Brain (organoid and tissue), 16 donors: ENCODE measurements at places on chromosomes 7 and 10.

GRCh38 chr10:97040706-97041105 is 145.1 kb downstream of the SLIT1 start:
- DNase-seq: no peak

DNA sequence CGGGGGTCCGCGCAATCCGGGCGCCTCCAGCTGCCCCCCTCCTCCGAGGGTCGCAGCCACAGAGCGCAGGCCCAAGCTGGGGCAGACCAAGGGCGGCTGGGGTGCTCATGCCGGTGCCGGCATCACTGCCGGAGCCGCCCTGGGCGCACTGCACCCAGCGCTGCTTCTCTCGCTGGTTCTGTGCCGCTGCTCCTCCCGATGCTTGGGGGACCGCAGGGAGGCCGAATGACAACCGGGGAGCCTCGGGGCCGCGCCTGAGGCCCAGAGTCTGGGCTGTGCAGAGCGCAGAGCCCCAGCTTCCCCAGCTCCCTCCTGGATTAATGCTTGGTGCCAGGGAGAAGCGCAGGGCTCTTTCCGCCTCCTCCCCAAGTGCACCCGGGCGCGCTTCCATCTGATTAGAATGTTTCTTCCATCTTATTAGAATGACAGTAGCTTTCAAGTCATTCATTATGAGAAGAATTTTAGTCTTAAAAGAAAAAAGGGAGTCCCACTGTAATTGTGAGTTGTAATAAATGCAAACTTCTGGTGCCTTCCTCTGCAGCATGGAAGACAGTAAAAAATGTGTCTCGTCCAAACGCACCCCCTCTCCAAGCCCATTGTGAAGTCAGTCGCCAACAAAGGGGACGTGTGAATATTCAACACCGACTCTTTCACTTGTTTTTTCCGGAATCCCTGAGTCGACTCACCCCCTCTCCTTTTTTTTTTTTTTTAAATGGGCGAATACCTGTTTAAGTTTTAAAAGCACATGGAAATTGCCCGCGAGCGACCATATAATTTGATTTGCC is 19.5 kb upstream of the PTF1A start:
- peak; percentile 38 for DNase-seq

GRCh38 chr10:127921753-127922145 is 14.8 kb downstream of the PTPRE start:
- no peak for DNase-seq

DNA sequence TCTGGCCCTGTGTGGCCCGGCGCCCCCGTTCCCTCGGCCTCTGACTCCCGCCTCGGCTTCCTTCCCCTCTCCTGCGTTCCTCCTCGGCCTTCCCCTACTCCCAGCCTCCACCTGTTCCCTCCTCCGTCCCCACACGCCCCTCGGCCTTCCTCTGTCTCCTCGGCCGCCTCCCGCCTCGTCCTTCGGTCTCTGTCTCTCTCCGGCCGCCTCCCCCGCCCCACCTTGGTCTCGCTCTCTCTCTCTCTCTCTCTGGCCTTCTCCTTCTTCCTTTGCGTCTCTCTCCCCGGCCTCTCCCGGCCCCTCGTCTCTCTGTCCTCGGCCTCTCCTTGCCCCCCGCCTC is 588 bp downstream of the GET4 start:
- DNase-seq: no peak

GRCh38 chr10:94680544-94680943 is 3.0 kb upstream of the CYP2C18 start:
- no peak for DNase-seq

GRCh38 chr10:59087486-59087885 is 89.0 kb upstream of the PHYHIPL start:
- DNase-seq: no peak

GRCh38 chr10:63382066-63382465 is 83.7 kb downstream of the JMJD1C start:
- no peak for DNase-seq

DNA sequence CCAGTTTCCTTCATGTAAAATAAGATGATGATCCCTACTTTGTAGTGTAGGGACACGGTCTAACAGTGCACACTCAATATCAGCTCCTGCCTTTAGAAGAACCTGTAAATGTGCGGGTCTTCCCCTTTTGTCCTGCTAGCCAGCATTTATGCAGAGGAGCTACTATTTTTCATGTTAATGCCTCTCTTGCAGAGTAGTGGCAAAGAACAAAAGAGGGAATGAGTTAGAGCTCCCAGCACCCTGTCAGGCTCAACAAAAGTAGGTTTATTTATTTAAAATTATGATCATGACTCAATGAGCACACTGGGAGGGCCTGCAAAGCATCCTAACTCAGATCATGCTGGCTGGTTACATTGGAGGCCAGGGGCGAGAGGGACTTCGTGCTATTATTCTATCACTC is 414.5 kb upstream of the COBL start:
- DNase-seq: no peak

DNA sequence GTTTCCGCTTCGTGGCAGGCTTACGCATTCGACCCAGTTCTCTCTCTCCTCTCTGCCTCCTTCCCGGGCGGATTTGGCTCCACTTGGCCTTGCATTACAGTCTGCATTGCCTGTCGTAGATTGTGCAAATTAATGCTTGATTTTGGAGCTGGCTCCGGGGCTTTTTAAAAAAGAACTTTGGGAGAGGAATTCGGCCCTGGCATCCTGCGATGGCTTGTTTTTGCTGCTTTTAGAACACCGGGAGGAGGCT is 767 bp downstream of the EIF4EBP2 start:
- DNase-seq: peak; percentile 37

- no peak for DNase-seq
These were observed 683.7 kb upstream of the NRP1 start for GRCh38 chr10:34018129-34018528.

DNA sequence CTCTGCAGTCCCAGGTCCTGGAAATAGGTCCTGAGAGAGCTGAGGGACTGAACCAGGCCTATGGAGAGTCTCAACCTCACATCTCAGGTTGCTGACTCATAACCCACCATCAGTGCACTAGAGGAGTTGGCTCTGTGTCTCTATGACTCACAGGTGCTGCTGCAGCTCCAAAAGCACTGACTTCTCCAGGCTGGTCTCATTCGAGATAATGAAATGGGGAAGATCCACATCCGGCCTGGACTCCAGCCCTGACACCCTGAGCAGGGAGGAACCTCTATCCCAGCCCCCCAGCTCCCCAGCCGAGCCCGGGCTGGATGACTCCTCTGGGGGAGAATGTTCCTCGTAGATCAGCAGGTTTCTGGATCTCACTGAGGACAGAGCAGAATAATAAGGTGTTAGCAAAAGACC is 35.5 kb upstream of the DGKI start:
- DNase-seq: no peak

- peak; percentile 28 for DNase-seq
These were observed 223.7 kb downstream of the MTERF1 start for GRCh38 chr7:91656541-91657482.

GRCh38 chr7:44388089-44388970 is 62.9 kb upstream of the CAMK2B start:
- DNase-seq: peak; percentile 98

DNA sequence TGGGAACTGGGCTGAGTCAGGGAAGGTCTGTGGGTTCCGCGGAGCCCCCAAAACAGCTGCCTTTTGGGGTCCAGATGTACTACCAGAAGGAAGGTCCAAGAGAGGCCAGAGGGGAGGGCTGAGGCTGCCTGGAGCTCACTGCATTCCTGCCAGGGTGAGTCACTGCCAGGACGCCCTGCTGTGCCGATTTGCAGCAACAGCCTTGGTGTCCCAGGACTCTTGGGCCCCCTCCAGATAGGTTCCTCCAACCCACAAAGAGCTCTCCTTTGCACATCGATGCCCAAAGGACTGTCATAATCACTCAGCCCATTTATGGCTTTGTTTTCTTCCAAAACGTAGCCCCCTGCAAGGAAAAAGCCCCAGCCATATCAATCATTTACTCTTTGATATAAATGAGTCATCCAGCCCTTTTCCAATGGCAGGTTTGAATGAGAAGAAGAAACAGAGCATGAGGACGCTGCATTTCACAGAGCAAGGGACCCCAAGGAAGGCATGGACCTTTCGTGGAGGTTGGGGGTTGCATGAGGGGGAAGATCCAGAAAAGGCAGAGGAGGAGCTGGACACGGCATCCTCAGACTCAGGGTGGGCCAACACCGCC is 32.2 kb upstream of the COL13A1 start:
- DNase-seq: no peak

GRCh38 chr7:19392246-19392645 is 247.0 kb upstream of the FERD3L start:
- no peak for DNase-seq

DNA sequence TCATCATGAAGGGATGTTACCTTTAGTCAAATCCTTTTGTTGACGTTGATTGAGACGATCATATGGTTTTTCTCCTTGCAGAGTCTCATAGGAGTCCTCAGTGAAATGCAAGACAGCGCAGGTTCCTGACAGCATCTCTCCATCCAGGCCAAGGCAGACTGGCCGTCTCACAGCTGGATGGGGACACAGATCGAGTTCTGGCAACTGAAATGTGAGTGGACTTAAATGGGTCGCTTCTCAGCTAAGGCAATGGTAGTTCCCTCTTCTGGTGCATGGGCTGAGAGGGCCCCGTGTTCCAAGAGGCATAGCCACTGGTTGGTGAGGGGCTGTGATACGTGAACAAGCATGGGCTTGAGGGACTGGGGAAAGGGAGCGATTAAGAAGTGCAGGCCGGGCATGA is 99.3 kb upstream of the CPXM2 start:
- DNase-seq: no peak

DNA sequence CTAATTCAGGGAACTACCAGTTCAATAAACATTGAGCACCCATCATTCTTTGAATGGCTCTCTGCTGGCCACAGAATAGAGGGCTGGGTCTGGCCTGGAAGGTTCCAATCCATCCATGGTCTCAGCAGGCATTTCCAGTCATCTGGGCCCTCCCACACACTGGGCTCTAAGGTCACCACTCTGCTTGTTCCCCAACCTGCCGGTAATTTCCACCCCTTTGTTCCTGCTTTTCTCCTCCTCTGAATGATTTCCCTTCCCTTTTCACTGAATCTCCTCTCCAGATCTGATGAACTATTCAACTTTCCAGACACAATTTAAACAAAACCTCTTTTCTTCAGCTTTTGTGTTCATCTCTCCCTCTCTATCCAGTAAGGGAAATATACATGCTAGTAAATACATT is 2.6 kb downstream of the BZW2 start:
- peak; percentile 18 for DNase-seq

DNA sequence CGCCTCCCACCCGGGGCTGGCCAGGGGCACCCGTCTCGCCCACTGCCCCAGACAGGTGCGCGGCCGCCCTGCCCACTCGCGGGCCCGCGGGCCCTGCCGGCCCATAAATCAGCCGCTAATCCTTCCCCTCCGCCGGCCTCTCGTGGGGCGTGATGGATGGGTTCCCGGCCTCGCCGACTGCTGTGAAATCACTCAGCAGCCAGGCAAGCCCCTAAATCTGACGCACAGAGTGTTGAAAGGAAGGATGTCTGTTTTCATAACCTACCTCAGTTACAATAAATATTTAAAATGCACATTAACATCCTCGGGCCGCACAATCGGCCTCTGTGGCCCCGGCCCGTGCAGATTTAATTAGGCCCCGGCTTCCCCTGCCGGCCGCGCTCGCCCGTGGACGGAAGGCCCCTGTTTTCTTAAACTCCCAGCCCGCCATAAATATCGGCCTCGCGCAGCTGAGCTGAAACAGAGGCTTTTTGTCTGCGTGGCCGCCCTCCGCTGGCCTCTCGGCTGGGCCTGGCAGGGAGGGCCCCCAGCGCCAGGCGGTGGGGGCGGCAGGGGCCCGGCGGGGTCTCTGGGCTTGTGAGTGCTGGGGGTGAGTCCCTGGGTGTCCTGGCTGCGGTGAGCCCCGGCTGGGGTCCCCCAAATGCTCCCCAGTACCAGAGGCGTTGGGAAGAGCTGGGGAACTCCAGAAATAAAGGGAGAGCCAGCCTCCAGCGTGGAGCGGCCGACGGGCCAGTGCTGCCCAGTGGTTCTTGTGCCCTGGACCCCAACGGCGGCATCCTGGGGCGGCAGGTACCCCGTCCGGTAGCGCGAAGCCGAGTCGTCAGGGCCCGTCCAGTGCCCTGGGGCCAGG is 90.7 kb downstream of the UNCX start:
- peak; percentile 56 for DNase-seq

- DNase-seq: peak; percentile 52
These were observed 9.8 kb upstream of the GRB10 start for GRCh38 chr7:50792342-50793119.

- DNase-seq: peak; percentile 52
These were observed 3.9 kb upstream of the PVRIG start for GRCh38 chr7:100215895-100216294.

GRCh38 chr7:115748123-115748738 is 282.3 kb downstream of the TFEC start:
- peak; percentile 20 for DNase-seq

GRCh38 chr10:90288391-90288933 is 569.4 kb downstream of the HTR7 start:
- DNase-seq: peak; percentile 7

DNA sequence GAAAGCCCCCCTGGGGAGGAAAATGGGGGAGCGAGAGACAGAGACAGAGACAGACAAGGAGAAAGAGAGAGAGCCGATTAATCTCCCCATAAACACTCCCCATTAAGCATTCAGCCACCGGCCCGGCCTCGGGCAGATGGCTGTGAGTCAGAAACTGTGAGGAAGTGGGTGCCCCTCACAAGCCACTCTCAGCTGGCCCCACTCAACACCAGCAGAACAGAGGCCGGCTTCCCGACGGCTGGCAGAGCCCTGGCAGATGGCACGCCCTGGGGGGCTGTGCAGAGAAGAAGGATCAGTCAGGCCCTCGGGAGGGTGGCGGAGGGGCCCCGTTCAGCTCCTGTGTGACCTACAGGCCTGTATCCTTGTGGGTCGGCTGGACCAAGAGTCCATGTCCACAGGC is 41.2 kb downstream of the CAMK2B start:
- no peak for DNase-seq

DNA sequence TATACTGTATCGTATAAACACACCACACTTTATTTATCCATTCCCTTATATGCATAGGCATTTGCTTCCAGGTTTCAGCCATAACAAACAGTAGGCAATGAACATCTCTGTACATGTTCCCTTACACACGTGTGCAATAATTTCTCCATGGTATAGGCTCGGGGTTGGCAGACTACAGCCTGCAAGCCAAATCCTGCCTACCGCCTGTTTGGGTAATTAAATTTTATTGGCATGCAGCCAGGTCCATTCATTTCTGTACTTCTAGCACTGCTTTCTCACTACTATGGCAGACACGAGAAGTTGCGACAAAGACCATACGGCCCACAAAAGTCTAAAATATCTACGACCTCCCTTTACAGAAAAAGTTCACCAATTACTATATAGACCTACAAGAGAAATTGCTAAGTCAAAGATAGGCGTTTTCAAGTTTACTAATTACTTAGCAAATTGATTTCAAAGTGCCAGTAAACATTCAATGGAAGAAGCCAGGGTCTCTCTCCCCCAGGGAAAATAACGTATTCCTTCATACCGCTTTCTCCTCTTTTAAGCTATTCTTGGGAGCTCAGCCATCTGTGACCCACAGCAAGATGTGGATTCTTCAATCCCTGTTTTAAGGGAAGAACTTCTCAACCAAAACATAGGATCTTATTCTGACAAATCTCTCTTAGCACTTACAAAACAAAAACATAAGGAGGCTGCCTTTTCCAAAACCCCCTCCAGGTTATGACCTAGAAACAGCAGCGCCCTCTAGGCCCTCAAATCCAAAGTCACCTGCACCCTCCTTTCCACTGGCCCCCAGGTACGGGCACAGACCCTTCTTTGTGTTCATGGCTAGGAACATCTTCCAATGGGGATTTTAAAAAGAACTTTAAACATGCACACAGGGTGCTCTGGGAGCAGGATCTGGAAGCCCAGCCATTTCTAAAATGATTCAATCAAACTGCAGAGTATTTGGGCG is 100.5 kb downstream of the FGFR2 start:
- peak; percentile 71 for DNase-seq

GRCh38 chr10:7874864-7875263 is 56.6 kb downstream of the TAF3 start:
- no peak for DNase-seq

GRCh38 chr10:69837261-69837660 is 35.6 kb downstream of the COL13A1 start:
- DNase-seq: no peak
